ENCODE measurements at places on chromosomes 7 and 10.
A peak's percentile ranks its signal among the peaks of the same experiment; 100 is the strongest.

DNA sequence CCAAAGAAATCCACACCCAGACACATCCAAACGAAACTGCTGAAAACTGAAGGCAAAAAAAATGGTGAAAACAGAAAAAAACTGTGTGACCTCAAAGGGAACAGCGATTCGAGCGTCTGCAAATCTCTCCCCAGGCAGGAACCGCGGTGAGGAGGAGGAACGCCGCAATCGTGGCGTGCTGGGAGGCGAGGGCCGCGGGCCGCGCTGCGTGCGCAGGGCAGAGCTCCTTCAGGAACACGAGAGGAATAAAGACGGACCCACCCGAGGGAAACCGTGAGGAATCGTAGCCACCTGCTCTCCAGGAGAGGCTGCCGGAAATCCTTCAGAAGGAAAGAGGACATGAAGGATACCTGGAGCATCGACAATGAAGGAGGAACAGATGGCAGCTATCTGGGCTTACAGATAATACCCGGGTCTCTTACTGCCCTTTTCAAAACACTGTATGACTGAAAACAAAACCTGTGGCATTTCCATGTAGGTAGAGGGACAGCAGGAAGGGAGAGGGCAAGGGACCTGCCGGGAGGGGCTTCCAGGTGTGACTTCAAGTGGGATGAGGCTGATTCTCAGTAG, 266.0 kb downstream of the MAD1L1 start:
- H3K4me3 ChIP-seq, result no peak overlapping the region
- no peaks in the 10 kb centered on the region for H3K27me3 ChIP-seq
- no peak for DNase-seq
- H3K4me1 ChIP-seq, result no peaks in the 10 kb centered on the region

GRCh38 chr7:25032774-25033743, 53.1 kb upstream of the OSBPL3 start:
- H3K36me3 ChIP-seq, result peaks cover 4% of the 10 kb centered on the region
- peaks cover 4% of the 10 kb centered on the region for H3K27me3 ChIP-seq
- no peak for DNase-seq
- H3K27ac ChIP-seq, result no peak overlapping the region
- H3K4me3 ChIP-seq, result no peak overlapping the region
- H3K4me1 ChIP-seq, result peaks cover 13% of the 10 kb centered on the region

- H3K4me1 ChIP-seq, result peaks cover 15% of the 10 kb centered on the region
- H3K36me3 ChIP-seq, result no peaks in the 10 kb centered on the region
- no peak for DNase-seq
- no peak overlapping the region for H3K27ac ChIP-seq
- no peaks in the 10 kb centered on the region for H3K27me3 ChIP-seq
- no peak overlapping the region for H3K4me3 ChIP-seq
Observed at GRCh38 chr7:88387368-88387767, 80.7 kb upstream of the STEAP4 start.

DNA sequence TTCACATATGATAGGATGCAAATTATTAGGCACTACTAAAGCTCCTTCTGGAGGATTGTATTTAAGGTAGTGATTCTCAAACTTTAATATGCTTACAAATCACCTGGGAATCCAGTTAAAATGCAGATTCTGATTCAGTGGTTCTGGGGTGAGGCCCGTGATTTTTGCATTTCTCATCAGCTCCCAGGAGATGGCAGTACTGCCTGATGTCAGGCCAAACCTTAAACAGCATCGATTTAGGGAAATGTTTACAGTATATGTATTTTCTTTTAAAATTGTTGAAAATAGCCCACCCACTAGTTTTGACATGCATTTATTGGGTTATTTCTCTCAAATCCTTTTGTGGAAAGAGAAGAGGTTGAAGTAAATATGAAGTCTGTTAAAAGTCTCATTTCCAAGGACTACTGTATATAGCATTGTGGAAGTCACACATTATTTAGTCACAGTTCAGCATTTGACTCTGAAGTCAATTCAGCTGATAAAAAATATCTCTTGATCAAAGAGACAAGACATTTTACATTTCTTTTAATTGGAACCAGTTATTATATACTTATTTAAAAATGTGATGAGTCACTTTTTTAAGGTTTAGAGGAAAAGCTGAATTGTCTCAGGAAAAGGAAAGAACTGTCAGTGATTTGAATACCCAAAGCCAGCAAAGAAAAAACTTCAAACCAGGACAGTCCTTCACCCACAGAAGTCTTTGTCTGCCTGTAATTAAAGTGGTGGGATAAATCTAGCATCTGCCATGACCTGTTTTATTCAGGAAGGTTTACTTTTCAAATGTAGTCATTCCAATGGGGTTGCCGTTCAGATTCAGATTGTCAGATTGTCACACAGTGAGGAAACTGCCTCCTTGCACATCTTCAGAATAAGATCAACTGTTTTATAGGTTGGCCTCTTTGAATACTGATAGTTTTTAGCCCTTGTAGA, 21.1 kb upstream of the HBP1 start:
- H3K27ac ChIP-seq, result peak overlapping the region; percentile 29
- H3K4me1 ChIP-seq, result peaks cover 21% of the 10 kb centered on the region
- H3K27me3 ChIP-seq, result no peaks in the 10 kb centered on the region
- no peak overlapping the region for H3K4me3 ChIP-seq
- no peaks in the 10 kb centered on the region for H3K36me3 ChIP-seq
- DNase-seq, result peak; percentile 27

DNA sequence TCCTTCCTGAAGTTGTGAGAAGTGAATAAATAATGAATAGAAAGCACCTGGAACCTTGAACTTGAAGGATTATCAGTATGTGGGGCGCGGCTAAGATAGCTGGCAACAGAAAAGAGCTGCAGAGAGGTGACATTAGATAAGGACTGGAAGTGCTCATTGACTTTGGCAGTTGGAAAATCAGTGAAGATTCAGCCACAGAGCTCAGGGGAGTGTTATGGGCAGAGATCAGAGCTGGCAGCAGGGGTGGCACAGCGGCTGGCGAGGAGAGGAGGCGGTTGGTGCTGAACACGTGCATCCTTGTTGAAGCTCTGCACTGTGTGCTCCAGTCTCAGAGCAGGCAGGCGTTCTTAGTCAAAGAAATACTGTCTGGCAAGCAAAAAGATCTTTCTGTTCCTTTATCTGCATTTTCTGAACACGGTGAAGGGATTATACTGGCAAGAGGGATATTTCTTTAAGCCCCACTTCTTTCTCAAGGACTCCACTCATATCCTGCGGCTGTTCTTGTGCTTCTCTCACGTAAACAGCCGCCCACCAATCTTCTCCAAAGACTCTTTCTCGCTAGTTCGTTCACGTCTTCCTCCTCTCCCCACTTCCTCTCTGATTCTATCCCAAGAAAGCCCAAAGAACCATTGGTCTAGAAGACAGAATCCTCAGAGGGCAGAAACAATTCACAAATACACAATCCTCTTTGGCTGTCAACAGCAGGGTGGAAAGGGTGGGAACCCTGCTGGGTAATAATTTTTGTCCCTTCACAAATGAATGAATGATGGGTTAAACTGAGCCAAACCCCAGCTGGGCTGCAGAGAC, 38.6 kb upstream of the ADD3 start:
- H3K4me1 ChIP-seq, result peaks cover 31% of the 10 kb centered on the region
- no peaks in the 10 kb centered on the region for H3K36me3 ChIP-seq
- H3K4me3 ChIP-seq, result no peak overlapping the region
- no peak overlapping the region for H3K27ac ChIP-seq
- H3K27me3 ChIP-seq, result no peaks in the 10 kb centered on the region

DNA sequence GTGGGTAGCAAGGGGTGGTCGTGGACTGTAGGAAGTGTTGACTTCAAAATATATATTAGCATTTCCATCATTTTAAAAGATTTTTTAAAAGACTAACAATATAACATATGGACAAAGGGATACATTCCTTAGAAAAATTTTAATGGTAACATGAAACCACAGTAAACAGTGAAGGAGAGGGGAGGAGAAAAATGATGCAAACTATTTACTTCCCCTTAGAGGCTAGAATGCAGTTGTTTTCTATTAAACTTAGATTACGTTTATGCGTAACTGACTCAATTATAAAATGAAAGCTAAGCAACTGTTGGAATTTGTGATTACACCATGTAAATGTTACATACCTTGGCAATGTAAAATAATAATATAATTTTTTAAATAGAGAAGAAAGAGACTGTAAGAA, 41.3 kb downstream of the CALD1 start:
- H3K4me3 ChIP-seq, result no peak overlapping the region
- H3K36me3 ChIP-seq, result no peaks in the 10 kb centered on the region
- H3K27ac ChIP-seq, result no peak overlapping the region
- no peaks in the 10 kb centered on the region for H3K27me3 ChIP-seq
- no peak for DNase-seq

- no peak for DNase-seq
- H3K4me1 ChIP-seq, result peaks cover 18% of the 10 kb centered on the region
- peak overlapping the region; percentile 54 for H3K4me3 ChIP-seq
- H3K36me3 ChIP-seq, result no peaks in the 10 kb centered on the region
- H3K27me3 ChIP-seq, result peaks cover 19% of the 10 kb centered on the region
Observed at GRCh38 chr7:22499044-22499443, 944 bp downstream of the STEAP1B start.

DNA sequence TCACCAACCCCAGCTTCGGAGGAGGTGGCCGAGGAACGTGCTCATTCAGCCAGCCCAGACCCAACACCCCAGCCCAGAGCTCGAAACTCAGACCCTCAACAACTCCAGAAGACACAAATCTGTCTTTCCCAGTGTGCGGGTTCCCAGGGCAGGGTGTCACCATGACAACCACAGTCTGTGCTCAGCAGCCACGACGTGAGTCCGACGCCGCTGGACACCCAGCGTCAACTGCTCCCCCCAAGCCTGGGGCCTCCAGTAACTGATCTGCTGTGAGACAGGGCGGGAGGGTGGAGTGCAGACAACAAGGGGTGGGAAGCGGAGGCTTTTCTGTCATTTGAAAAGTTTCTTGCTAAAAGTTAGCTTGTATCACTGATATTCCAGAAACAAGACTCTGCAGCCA, 167.2 kb downstream of the MAD1L1 start:
- H3K36me3 ChIP-seq, result peaks cover 17% of the 10 kb centered on the region
- H3K27me3 ChIP-seq, result peaks cover 2% of the 10 kb centered on the region
- no peak overlapping the region for H3K27ac ChIP-seq
- no peak for DNase-seq
- H3K4me1 ChIP-seq, result no peaks in the 10 kb centered on the region

GRCh38 chr10:14074062-14074884, 256.5 kb downstream of the FRMD4A start:
- peaks cover 6% of the 10 kb centered on the region for H3K4me1 ChIP-seq
- no peaks in the 10 kb centered on the region for H3K27me3 ChIP-seq
- no peaks in the 10 kb centered on the region for H3K36me3 ChIP-seq
- H3K4me3 ChIP-seq, result no peak overlapping the region
- H3K27ac ChIP-seq, result no peak overlapping the region

- no peaks in the 10 kb centered on the region for H3K36me3 ChIP-seq
- no peak overlapping the region for H3K4me3 ChIP-seq
- H3K27ac ChIP-seq, result no peak overlapping the region
- no peaks in the 10 kb centered on the region for H3K4me1 ChIP-seq
Observed at GRCh38 chr7:1209097-1209496, 23.6 kb upstream of the UNCX start.

- no peaks in the 10 kb centered on the region for H3K36me3 ChIP-seq
- no peak overlapping the region for H3K4me3 ChIP-seq
- no peak for DNase-seq
Observed at GRCh38 chr10:131700506-131700905, 200.3 kb upstream of the PPP2R2D start.

GRCh38 chr10:79381804-79382221, 34.5 kb downstream of the PPIF start:
- no peaks in the 10 kb centered on the region for H3K36me3 ChIP-seq
- 0 out of 2 replicates have a peak, but pooled peaks cover 3% of the 10 kb centered on the region for H3K4me1 ChIP-seq
- H3K27ac ChIP-seq, result peak overlapping the region; percentile 15

DNA sequence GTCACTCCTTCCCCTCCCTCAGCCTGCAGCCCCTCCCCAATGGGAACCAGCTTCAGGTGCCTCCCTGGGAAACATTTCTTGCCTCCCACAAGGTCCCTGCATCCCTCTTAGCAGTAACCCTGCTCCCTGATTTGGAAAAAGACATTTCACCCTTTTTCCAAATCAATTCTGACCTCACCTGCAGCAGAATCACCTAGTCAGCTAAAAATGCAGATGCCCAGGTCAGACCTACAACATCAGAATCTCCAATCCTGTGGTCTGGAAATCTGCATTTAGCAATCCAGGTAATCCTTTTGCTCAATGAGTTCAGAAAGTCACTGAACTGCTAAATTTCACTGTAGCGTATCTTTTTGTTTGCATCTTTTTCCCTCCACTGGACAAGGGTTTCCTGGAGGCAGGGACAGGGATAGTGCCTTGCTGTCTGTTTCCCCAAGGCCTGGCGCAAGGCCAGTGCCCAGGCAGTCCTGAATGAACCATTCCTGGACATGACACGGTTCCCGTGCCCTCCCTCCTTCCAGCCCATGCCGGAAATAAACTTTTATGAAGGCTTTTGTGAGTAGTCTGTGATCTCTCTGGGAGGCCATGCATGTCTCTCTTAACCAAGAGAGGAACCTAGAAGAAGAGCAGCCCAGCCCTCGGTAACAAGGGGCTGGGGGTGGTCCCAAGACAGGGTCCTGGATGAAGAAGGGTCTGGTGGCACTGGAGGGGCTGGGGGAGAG, 44.0 kb downstream of the COL13A1 start:
- peak overlapping the region; percentile 70 for H3K27ac ChIP-seq
- H3K4me1 ChIP-seq, result peaks cover 67% of the 10 kb centered on the region
- H3K4me3 ChIP-seq, result no peak overlapping the region
- peaks cover 6% of the 10 kb centered on the region for H3K27me3 ChIP-seq

DNA sequence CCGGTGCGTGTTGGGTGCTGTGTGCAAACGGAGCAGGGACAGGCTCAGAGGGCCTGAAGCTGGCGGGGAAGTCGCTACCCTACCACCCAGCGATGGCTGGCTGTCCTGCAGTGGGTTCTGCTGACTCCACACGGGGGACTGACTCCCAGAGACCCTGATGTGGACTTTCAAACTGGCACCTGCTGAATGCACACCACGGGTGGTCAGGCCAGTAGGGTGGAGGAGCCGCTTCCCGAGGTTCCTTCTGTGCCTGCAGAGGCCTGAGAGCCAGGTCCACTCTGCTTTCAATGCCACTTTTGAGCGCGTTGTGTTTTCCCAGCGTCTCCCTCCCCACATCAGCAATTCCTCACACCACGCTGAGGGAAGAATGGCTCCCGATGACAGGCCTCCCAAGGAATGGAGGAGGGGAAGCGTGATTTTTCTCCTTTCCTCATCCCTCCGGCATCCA, 135.3 kb downstream of the ADARB2 start:
- H3K27me3 ChIP-seq, result no peaks in the 10 kb centered on the region
- H3K4me3 ChIP-seq, result no peak overlapping the region
- H3K27ac ChIP-seq, result no peak overlapping the region
- DNase-seq, result no peak
- H3K4me1 ChIP-seq, result peaks cover 9% of the 10 kb centered on the region
- H3K36me3 ChIP-seq, result no peaks in the 10 kb centered on the region

GRCh38 chr7:76050545-76050944, 2.6 kb downstream of the MDH2 start:
- H3K4me1 ChIP-seq, result peaks cover 33% of the 10 kb centered on the region
- H3K27ac ChIP-seq, result peak overlapping the region; percentile 69
- H3K36me3 ChIP-seq, result peaks cover 30% of the 10 kb centered on the region
- H3K27me3 ChIP-seq, result no peaks in the 10 kb centered on the region
